ENCODE measurements at places on chromosomes 12 and 14.
A peak's percentile ranks its signal among the peaks of the same experiment; 100 is the strongest.

- DNase-seq = no peak
Observed at GRCh38 chr12:46921048-46921763, 95.4 kb upstream of the SLC38A4 start.

GRCh38 chr14:100135073-100135472 is 24.4 kb downstream of the DEGS2 start:
- DNase-seq = no peak

DNA sequence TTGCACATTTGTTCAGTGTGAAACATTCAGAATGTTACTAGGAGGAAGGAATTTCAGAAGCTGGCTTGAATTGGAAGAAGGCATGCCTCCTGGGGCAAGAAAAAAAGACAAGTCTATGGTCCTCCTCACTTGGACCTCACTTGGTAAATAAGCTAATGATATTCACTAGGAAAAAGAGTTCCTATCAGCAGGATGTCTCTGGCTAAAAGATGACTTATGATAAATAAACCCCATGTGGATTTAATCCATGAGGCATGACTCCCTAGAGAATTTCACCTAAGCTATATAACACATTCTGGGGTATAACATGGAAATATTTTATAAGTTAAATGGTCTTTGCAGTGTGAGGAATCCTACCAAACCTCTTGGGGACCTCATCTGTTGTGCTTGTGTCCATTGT is 199.9 kb downstream of the LRIG3 start:
- no peak for DNase-seq

DNA sequence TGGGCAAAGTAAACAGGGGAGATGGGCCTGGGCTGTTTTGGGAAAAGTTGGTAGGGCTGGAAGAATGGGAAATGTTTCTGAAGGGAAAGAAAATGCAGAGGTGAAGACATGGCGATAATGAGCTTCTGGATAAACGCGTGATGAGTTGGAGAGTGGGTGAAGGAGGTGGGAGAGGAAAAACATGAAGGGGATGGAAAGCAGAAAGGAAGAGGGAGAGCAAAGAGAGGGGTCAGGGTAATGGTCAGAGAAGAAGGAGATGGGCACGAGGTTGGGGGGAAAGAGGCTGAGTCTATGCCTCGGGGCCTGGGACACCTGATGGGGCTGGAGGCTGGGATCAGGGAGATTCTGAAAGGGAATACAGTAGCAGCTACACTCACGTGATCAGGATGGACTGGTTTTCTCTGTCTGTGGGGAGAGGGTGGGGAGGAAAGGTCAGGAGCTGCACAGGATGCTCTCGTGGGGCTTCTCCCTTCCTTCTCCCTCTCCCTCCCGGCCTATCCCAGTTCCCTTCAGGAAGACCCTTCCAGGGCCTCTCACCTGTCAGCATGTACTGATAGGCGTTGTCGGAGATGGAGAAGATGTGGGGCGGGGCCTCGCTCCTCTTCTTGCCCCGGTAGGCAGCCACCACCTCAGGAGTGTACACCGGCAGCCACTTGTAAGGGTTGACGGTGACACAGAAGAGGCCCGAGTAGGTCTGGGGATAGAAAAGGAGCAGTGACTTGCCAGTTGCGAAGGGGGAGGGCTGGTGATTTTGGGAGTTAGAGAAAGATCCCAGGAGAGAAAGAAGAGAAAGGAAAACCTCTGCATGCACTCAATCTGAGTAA is 3.1 kb downstream of the MYH7 start:
- no peak for DNase-seq

DNA sequence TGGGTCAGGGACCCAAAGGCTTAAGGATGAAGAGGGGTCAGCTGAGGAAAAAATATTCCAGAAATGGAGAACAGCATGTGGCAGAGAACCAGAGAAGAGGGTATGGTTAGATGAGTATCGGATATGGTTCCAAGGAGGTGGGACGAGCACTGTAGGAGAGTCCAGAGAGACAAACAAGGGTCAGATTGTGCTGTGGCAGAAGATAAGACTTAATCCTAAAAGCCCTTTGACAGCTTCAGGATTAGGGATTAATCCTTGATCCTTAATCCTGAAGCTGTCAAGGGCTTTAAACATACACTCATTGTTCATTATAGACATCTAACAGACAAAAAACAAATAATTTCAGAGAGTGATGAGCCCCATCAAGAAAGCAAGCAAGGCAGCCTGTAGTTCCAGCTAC is 124.0 kb downstream of the SPTSSA start:
- no peak for DNase-seq

DNA sequence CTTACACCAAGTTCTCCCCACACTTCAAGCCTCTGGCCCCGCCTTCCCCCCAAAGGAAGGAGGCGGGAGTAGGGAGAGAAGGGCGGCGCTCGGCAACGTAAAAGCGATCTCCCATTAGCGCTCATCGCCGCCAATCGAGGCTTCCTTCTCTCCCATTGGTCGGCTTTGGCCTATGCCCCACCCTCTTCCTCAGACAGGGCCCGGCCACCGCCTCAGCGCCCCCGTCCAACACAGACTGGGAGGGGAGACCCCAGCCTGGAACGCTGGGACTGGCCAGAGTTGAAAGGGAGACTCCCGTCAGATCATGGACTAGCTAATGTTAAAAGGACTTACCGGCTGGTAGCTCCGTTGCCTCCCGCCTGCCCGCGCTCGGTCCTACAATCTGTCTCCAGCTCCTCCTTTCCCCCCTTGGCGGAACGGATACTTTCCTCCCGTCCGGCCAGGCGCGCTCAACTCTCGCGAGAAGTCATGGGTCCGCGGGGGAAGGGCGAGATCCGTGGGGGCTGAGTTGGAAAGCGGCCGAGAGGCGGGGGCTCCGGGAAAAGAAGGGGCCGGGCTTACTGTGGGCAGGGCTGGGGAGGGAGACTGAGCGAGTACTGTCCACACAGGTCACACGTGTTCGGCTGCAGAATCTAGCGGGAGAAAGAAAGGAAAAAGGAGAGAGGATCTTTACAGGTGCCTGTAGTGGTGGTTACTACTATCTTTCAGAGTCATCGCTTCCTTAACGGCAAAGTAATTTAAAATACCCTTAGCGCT is at the start of gene ATF7:
ATF7 (minus strand) TSS at position 437 of the 756 bp plus-strand sequence. CDS start 25,382 bp downstream, outside the sequence.
- peak; percentile 99 for DNase-seq

- DNase-seq = no peak
Observed at GRCh38 chr14:64201921-64202545, 92.1 kb downstream of the ESR2 start.

DNA sequence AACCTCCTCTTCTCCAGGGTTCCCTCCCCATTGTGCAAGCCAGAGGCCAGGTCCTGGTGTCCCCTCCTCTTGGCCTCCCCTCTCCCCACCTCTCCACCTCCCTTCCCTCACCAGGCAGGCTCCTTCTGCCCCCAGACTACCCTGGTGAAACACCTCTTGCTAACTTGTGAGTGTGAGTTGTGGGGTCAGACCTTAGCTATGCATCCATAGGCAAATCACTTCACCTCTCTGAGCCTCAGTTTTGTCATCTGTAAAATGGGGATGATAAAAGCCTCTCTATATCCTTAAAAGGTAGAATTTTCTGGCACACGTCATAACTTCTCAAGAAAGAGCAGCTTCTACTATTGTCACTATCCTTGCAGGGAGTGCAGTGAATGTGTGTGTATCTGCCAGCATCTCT is 7.9 kb upstream of the DIO3 start:
- no peak for DNase-seq

- no peak for DNase-seq
Observed at GRCh38 chr12:3342051-3342450, 149.0 kb upstream of the PRMT8 start.

DNA sequence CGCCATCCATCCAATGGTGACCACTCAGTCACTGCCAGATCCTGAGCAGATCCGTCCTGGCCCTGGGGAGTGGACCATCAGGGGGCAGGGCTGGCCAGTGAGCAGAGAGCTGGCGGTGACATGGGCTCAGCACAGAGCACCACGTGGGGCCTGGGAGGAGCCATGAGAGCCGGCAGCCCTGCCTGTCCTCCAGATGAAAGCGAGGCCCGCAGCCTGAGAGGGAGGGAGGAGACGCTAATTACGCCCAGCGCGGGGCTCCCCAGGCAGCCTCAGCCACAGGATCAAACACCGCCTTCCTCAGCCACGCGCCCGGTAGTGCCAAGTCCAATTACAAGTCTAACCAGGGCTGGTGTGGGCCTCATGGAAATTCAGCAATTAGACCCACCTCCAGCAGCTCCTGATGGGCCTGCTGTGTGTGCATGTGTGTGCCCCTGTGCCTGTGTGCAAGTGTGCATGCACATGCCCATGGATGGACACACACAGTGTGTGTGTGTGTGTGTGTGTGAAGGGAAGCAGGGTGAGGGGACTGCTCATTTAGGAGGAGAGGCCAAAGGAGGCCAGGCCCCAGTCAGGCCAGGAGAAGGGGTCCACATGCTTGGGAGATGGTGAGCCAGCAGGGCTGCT is 68.0 kb downstream of the KIF26A start:
- DNase-seq = no peak

DNA sequence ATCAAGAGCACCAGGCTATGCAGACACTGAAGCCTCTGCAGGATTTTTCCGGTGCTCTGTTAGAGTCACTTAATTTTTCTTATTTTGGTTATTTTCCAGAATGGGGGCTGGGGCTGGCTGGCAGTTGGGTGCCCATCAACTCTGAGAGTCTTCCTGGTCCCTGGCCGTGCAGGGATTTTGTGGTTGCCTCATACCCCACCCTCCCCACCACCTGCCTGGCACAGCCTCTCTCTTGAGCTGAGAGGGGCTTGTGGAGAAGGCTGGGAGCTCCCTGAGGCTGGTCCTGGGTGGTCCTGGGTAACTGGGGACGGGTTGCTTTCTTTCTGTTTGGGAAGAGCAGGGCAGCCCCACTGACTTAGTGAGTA is 23.3 kb downstream of the LRTM2 start:
- DNase-seq = no peak

DNA sequence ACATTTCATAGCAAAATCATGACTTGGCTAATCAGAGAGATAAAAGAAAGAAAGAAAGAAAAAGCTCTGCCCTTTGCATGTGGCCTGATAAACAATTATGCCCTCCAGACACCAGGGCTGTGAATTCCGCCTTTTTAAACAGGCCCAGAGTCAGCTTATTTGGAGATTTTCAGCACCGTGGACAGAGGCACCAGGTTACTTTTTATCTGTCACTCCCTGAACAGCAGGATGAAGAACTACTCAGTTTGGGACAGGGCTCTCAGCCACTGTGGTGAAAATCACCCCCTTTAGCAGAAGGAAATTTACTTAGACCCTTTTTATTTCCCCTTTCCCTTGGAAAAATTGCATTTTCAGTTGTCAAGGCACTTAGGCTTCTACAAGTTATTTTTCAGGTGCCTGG is 359.9 kb downstream of the NRXN3 start:
- no peak for DNase-seq

GRCh38 chr12:57446292-57446960 is 8.7 kb upstream of the INHBE start:
- DNase-seq = no peak

DNA sequence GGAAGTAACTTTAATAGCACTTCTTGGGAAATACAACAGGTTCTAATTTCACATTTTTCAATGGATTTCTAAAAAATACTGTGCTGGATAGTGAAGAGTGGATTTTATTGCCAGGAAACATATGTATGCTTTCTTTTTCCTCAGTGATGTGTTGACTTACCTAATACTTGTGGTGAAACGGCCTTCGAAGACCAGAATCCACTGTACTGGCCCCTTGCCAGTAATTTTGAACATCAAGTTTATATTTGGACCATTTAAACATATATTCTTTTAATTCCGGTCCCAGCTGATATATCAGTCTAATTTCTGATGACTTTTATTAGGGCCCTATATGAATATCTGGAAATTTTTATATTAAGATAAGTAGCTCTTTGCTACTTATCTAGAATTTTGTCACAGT is 1.8 kb downstream of the MSRB3 start:
- DNase-seq = no peak

DNA sequence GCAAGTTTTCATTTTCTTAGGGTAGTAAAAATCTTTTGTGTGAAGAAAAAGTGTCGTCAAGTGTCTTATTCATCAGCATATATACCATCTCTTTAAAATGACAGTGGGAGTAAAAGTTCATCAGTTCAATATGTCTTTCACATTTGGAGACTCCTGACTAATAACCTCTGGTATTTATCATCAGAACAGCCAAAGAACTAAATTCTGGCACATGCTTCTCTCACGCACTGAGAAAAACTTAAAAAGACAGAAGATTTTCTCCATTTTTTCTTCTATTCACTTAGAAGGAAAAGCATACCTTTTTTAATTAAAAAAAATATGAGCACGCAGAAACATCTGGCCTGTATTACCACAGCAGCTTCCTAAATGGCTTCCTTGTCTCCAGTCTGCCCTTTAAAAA is 265.7 kb downstream of the AKAP6 start:
- no peak for DNase-seq

- DNase-seq = no peak
Observed at GRCh38 chr12:61018571-61018970, 1241.6 kb upstream of the USP15 start.

- no peak for DNase-seq
Observed at GRCh38 chr14:63896278-63896720, 43.5 kb downstream of the SYNE2 start.

DNA sequence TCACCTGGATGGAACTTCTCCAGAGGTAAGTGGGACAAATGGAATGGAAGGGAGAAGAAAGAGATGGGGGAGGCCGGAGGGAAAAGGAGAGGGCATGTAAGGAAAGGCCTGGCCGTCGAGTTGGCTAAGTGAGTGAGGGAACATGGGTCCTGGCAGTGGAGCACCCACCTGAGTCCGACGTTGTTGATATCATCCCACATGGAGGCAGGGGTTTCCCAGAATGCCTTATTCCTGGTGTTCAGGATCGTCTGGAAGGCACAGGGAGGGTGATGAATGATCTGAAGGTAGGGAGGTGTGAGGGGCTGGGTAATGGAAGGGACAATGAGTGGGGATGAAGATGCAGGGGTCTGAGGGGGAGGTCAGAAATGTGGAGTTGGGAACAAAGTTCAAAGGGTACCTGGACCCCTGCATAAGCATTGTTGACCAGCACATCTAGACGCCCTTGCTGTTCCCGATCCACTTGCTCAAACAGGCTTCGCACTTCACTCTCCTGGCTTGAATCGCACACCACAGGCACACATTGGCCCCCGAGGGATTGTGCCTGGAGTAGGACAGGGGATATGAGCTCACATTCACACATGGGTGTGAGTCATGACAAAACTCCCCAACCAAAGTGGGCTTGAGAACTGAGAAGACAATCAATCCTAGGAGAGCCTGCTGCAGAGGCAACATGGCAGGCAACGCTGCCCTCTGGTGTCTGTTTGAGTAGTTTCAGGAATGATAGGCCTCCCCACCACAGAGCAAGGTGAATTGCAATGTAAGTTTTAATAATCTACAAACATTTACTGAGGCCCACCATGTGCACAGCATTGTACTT is 3.0 kb downstream of the DHRS1 start:
- peak; percentile 71 for DNase-seq
